ENCODE measurements at places on chromosomes 3 and 15.

DNA sequence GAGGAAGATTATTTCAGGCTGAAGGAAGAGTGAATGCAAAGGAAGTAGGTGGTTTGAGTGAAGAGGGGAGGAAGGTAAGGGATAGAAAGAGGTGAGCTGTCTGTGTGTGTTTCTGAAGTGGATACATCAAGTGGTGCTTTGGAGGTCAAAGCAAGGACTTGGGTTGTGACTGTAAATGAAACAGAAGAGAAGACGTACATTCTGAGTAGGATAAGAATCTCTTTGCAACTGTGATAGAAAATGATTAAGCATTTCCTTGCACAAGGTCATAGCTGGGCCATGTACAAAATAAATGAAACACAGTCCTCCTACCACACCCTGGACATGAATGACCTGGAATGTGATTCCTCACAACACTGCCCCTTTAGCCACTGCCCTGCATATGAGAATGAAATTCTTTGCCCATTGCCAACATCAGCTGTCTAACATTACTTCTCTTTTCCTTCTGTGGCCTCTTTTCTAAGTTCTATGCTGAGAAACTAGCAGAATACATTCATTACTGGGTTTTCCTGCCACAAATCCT lies 28.3 kb upstream of the MINDY4B start:
- no peak for DNase-seq

- no peak for DNase-seq
These were observed 76.5 kb downstream of the B3GALNT1 start for GRCh38 chr3:161028555-161029153.

GRCh38 chr15:98859149-98859548 lies 148.4 kb downstream of the PGPEP1L start:
- no peak for DNase-seq

GRCh38 chr15:92715758-92716157 lies 60.2 kb upstream of the FAM174B start:
- no peak for DNase-seq

DNA sequence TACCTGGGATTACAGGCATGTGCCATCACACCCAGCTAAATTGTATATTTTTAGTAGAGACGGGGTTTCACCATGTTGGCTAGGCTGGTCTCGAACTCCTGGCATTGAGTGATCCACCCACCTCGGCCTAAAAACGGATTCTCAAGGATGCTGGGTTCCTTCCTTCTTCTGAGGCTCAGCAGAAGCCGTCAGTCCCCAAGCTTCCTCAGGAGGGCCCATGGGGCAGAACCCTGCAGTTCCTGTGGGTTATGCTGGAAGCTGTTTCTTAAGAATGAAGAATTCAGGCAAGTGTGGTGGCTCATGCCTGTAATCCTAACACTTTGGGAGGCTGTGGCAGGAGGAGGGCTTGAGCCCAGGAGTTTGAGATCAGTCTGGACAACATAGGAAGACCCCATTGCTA lies 29.0 kb upstream of the ZNF710 start:
- no peak for DNase-seq

DNA sequence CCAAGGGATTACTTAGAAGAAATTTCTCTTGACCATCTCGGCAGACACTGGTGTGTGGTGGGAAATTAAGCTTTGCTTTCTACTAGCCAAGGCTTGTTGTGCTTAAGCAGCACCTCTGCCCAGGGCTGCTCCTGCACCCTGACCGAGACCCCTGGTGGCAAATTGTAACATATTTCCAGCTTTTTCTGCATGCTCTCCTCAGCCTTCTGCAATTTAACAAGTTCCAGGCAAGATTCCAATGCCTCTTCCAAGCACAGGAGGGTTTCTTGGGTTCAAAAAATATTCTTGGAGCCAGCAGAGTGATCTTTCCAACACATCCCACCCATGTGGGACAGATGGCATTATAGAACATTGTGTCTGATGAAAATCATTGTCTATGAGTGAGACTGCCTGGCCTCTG lies 210.5 kb downstream of the CLSTN2 start:
- no peak for DNase-seq

GRCh38 chr15:60411774-60412425 lies 14.1 kb upstream of the ANXA2 start:
- DNase-seq = no peak

GRCh38 chr15:39661776-39662175 lies 80.9 kb downstream of the THBS1 start:
- no peak for DNase-seq

GRCh38 chr3:150210461-150211110 lies 197.5 kb upstream of the TSC22D2 start:
- DNase-seq = no peak

GRCh38 chr3:100653604-100654294 lies 44.3 kb downstream of the ADGRG7 start:
- no peak for DNase-seq

Data from NCI-H1105 (cell line).